Nephron progenitor cell (in vitro differentiated cells): ENCODE measurements at places on chromosomes 2 and 18.

- DNase-seq: no peak
Observed at GRCh38 chr2:16019060-16019480, 78.7 kb downstream of the MYCN start.

GRCh38 chr2:241860184-241861078 lies 1.7 kb upstream of the PDCD1 start:
- DNase-seq: peak; percentile 2

GRCh38 chr2:20018601-20019152 lies 6.2 kb upstream of the MATN3 start:
- DNase-seq: no peak

GRCh38 chr2:11617984-11618707 lies 51.8 kb downstream of the NTSR2 start:
- no peak for DNase-seq
